NCI-H2081 treated with DMSO at 0.1 percent for 48 hours (cell line): ENCODE measurements at places on chromosomes 11 and 22.

DNA sequence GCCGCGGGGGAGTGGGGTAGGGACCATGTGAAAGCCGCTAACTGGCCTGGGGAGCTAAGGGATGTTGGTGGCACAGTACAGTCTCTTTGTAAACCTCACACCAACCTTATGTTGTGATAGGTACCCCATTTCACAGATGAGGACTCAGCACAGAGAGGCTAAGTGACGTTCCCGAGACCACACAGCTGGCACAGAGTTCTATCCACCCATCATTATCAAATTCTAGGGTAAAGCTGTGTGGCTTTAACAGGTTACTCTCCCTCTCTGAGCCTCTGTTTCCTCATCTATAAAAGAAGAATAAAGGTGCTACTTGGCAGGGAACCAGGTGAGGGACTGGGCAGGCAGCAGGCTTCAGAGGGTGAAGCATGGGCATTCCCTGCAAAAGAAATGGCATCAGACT, 1.4 kb upstream of the GDPD5 start:
- no peak for DNase-seq

- no peak for DNase-seq
Observed at GRCh38 chr11:8313504-8314090, 49.9 kb upstream of the LMO1 start.

DNA sequence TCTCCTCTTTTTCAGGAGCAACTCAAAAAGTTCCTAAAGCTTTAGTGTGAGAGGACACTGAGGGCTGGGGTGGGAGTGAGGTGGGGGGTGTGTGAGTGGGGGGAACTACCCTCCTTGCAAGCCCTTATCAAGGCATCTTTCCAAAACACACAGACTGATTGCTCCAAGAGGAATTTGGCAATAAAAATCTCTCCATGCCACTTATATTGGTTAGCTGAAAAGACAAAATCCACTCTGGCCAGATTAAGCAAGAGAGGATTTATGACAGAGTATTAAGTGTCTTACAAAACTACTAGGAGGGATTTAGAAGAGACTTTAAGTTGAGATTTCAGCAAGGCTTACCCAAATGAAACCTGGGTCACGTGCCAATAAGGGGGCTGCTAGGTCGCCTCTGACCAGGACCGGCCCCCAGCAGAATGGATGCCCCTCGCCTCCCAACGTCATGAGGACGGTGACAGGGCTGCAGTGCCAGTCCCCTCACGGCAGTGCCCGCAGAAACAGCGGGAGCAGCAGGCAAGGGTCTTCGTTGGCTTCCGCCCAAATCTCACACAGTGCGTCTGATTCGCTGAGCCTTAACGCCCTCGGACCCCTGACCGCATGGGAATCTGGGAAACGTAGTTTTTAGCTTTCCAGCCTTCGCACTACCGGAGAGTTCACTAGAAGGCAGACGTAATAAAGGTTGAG, 22.1 kb upstream of the CTR9 start:
- DNase-seq: no peak

GRCh38 chr11:17408026-17408425, 19.6 kb upstream of the KCNJ11 start:
- DNase-seq: no peak

DNA sequence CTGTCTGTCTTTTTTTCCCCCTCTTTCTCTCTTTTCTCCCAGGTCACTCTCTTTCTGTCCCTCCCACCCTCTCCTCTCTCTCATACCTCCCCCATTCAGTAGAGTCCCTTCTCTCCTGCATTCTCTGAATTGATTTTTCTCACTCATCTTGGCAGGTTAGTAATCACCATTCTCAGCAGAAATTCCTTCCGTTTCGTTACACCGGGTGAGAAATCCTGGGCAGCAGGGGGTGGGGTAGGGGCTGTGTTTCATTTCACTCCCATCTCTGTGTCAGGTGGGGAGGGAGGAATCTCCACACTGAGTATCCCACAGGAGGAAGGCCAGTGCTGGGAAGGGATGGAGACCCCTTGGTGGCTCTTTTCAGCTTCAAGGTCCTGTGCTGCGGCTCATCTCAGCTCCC, 253.5 kb downstream of the MIAT start:
- DNase-seq: no peak

DNA sequence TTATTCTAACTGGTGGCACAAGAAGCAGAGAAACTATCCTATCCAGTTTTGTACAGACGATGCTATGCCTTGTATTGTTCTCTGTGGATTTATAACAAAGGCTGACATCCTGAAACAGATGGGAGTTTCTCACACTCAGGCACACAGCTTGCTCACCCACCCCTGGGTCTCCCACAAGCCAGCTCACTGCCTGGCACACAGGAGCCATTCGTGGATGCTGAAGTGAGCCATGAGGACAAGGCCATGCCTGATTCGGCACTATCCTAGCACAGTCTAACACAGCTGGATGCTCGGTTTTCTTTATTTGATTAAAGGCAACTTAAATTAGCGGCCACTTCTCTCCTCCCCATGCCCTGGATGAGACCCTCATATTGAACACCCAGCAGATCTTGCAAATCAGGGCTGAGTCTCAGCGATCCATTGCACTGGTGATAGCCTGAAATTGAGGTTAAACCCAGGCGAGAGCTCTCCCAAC, 25.7 kb upstream of the TMPRSS4 start:
- DNase-seq: no peak

DNA sequence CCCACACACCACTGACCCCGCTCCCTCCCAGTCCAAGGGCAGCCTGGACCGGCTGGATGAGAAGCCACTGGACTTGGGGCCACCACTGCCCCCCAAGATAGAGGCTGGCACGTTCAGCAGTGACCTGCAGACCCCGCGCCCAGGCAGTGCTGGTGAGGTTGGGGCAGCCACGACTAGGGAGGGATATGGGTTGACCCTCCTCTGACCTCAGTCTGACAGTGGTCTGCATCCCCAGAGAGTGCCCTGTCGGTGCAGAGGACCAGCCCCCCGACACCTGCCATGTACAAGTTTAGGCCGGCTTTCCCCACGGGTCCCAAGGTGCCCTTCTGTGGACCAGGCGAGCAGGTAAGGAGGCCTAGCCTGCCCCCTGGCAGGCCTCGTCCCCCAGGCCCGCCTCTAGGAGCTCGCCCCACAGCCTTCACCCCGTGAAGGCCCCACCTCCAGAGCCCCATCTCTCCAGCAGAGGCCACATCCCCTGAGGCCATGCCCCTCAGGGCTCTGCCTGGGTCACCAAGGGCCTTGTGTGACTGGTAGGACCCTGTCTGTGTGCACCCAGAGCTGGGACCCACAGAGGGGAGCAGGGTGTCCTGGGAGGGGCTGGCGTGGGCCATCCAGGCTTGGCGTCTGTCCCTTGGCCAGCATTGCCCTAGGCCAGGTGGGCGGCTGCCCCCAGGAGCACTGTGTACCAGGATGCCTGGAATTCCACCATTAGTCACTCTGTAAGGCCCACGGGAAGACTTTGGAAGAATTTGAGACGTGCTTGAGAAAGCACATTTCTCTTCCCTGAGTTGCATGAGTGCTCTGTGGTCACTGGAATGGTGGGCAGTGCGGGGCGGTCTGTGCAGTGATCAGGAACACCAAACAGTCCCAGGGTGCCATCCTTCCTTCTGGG, 9.4 kb downstream of the CCDC188 start:
- no peak for DNase-seq

- no peak for DNase-seq
Observed at GRCh38 chr11:86916330-86916729, 38.9 kb downstream of the FZD4 start.

GRCh38 chr11:123434262-123434661, 4.2 kb downstream of the GRAMD1B start:
- DNase-seq: no peak

- no peak for DNase-seq
Observed at GRCh38 chr11:130085671-130086290, 16.1 kb downstream of the APLP2 start.

GRCh38 chr11:69337211-69337721, 43.3 kb downstream of the MYEOV start:
- no peak for DNase-seq

DNA sequence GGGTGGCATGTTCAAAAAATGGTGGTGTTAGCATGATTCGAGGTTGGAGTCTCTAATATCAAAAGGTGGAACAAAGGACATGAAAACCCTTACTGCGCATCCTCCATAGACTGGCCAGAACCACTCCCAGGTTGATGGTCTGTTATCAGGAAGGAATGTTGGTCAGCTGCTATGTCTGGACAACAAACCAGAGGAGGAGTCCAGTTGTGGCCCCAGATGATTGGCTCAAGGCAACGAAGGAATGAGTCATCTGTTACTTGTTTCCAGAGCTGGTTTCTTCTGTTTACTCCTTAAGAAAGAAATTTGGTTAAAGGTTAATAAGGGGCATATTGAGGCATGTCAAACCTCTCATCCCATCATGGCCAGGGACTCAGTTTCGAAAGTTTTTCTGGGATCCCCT, 56.8 kb upstream of the GRIA4 start:
- no peak for DNase-seq

- peak; percentile 87 for DNase-seq
Observed at GRCh38 chr22:36409911-36410756, 22.4 kb upstream of the MYH9 start.

- no peak for DNase-seq
Observed at GRCh38 chr11:13260201-13260962, 17.2 kb upstream of the BMAL1 start.

- DNase-seq: no peak
Observed at GRCh38 chr22:38868886-38869381, 3.1 kb downstream of the CBX6 start.

DNA sequence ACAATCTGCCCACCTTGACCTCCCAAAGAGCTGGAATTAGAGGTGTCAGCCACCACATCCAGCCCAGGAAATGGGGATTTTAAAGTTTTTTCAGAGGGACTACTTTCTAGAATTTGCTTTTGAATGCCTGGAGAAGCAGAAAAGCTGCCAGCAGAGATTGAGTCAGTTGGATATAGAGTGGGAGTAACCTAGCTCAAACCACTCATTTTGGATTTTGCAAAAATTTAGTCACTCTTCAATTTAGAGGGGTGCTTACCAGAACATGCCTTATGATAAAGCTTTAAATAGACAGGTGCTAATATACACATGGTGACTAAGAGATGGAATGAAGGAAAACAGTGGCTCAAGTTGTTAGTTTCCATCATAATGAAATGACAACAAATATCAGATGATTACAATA, 26.5 kb upstream of the PSMA1 start:
- no peak for DNase-seq

DNA sequence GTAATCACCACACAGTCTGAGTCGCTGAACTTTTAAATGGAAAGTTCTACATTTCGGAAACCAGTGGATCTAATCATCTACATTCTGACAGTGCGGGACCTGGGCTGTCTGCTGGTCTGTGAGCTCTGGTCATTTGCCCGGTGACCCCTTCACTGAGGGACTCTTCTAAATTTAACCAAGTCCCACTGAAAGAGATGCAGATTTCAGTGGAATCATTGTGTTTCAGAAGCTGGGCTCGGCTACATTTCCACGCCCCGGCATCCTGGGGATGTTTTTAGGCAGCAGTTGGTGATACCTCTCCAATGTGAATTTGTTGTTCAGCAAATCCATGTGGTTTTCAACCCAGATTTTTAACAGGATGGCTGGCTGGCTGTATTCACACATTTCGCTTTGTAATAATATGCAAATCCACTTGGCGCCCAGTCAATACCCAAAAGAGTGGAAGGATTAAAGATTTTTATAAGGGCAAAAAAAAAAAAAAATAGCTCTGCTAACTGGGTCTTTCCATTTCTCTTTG, 145.5 kb upstream of the RASSF10 start:
- no peak for DNase-seq

GRCh38 chr11:88175569-88176075, 379 bp upstream of the RAB38 start:
- no peak for DNase-seq

DNA sequence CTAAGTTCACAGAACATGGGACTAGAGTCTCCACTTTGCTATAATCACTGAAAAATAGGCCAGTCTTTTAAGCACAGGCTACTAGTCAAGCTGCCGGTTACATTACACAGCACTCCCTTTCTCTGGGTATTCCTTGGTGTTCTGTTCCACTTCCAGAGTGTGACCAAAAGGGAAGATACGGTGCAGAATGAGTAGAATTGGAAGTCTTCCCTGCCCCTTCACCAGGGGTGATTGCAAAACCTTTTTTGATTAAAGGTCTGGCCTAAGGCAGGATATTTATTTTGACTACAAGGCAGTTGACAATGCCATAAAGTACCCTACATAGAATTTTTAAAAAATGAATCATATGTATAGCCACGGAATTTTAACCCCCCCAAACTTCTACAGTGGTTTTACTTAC, 59.6 kb upstream of the ADORA2A start:
- no peak for DNase-seq

DNA sequence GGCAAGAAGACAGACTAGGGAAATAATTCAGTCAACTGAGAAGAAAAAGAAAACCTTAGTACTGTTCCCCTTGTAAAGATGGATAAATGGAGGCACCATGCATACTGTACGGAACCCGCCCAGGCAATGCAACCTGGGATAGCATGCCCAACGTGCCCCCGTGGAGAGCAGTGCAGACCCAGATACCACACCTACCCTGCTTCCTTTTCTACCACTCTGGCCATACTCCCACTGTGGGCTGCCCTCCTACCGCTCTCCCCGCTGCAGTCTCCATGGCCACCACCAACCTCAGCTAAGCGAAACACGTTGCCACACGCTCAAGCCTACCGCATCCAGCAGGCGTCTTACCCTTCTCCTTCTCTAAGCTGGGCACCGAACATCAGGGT, 117.4 kb upstream of the SERPIND1 start:
- no peak for DNase-seq

GRCh38 chr22:19644314-19645223, 69.7 kb upstream of the SEPTIN5 start:
- DNase-seq: no peak

GRCh38 chr22:35802885-35803284, 85.2 kb downstream of the APOL5 start:
- DNase-seq: no peak

GRCh38 chr11:128714881-128715280, 21.0 kb downstream of the FLI1 start:
- DNase-seq: no peak

DNA sequence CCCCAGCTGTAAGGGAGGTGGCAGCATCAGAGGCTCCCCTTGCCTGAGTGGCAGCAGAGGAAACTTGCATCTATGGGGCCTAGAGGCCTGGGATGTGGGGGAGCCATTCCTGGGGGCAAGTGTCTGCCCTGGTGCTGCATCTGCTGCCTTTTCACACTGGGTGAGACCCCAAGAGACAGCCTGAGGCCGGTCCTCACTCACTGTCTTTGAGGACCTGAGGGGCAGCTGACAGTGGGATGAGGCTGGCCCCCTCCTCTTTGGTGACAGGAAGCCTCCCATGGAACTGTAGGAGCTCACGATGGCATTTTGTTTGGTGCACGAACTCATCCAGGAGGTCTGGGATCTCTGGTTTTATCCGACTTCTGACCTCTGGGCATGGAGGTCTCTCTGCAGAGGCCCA, 82.2 kb upstream of the PRODH start:
- DNase-seq: no peak

GRCh38 chr11:27455667-27456066, 16.9 kb downstream of the LGR4 start:
- no peak for DNase-seq

GRCh38 chr11:87259736-87260135, 222.0 kb downstream of the TMEM135 start:
- DNase-seq: no peak

- no peak for DNase-seq
Observed at GRCh38 chr11:31326470-31327148, 42.9 kb downstream of the DCDC1 start.
